Sigmoid colon (tissue), 7 donors: ENCODE measurements at places on chromosomes 5 and 9. TPM values are rescaled to one million over a fixed set of nuclear protein-coding genes. Genes with fewer than 3 reads are reported as not detected.

The SPATA31D3 gene
- total RNA-seq: not detected

The SYK gene
- 13.9 TPM for total RNA-seq

The EQTN gene
- total RNA-seq: not detected

The ANKRD20A1 gene
- total RNA-seq: 1.5 TPM

The KIF24 gene
- total RNA-seq: 0.28 TPM

The SLIT3 gene
- total RNA-seq: 30.0 TPM

The CTSV gene
- total RNA-seq: not detected

The NUTM2F gene
- total RNA-seq: not detected

The STPG3 gene
- total RNA-seq: not detected

The SLC45A2 gene
- not detected for total RNA-seq

The PCDHB10 gene
- 6.2 TPM for total RNA-seq

The GAPT gene
- 2.5 TPM for total RNA-seq

The PCDHB16 gene
- total RNA-seq: 6.3 TPM

The CCDC107 gene
- total RNA-seq: 88.9 TPM

The ADAMTSL1 gene
- total RNA-seq: 13.6 TPM

The IRGM gene
- total RNA-seq: not detected

The RNF44 gene
- total RNA-seq: 14.4 TPM

The MYMK gene
- not detected for total RNA-seq

The CNTFR gene
- total RNA-seq: 12.9 TPM

The ORM1 gene
- total RNA-seq: not detected

The PCDHAC2 gene
- 1.3 TPM for total RNA-seq

The SPOCK1 gene
- total RNA-seq: 55.3 TPM

The TRIM36 gene
- not detected for total RNA-seq

The TTF1 gene
- 17.8 TPM for total RNA-seq

The GNG10 gene
- total RNA-seq: 104 TPM
